ENCODE measurements at places on chromosomes 3 and 15.

GRCh38 chr3:72960812-72961518 is 35.6 kb upstream of the PPP4R2 start:
- no peak for DNase-seq

GRCh38 chr3:50620420-50620819 is 3.5 kb downstream of the MAPKAPK3 start:
- DNase-seq = no peak

DNA sequence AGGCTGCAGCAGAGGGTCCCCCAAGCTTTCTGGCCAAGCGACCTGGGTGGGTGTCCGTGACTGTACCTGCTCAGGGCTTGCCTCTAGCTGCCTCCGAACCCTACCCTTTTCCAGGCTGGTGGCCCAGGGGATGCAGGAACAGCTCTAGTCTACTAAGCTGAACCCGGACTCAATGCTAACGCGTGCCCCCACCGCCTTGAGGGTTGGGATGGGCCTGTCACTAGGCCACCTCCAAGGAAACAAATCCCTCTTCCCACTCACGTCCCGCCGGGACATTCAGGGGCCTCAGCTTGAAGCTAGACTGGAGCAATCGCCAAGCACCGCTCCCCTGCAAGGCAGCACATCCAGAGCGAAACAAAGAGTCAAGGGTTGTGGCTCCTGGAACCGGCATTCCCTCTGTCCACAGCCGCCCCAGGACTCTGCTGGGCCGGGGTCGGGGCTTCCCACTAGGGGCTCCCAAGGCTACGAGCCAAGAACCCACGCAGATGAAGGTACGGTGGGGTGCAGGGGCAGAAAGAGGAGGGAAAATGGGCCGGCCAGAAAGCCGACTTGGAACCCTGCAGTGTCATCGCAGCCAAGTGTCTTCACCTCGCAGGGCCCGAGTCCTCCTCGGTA is 2.9 kb downstream of the FBXL22 start:
- DNase-seq = no peak

DNA sequence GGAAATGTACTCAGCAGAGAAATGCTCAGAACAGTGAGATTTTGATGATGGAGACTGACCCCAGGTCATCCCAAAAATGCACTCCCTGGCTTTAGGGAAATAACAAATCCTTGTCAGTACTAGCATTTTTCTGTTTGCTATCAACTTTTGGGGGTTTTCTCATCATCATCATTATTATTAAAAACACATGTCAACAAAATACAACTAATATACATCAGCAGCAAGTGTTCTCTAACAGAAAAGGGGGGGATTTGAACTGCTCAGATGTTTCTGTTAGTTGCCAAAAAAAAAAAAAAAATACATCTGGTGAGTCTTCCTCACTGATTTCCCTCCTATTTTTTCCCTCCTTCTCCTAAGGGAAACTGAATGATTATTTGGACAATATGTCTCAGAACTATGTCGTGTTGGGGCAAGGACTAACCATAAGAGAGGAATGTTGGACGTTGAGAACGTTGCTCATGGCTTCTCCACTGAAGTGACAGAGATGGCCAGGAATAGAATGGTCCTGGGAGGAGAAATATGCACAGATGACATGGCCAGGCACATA is 230.0 kb upstream of the MCTP2 start:
- no peak for DNase-seq

- no peak for DNase-seq
These were observed 149.8 kb downstream of the APBA2 start for GRCh38 chr15:29035336-29036285.

- DNase-seq = no peak
These were observed 132.5 kb downstream of the EPHB1 start for GRCh38 chr3:134927599-134927998.

GRCh38 chr3:151548195-151548594 is 87.3 kb upstream of the IGSF10 start:
- no peak for DNase-seq

Measured in tibial nerve (tissue), 4 donors.